Fibroblast of mammary gland (primary cell): ENCODE measurements at places on chromosomes 12 and 14.
A peak's percentile ranks its signal among the peaks of the same experiment; 100 is the strongest.

DNA sequence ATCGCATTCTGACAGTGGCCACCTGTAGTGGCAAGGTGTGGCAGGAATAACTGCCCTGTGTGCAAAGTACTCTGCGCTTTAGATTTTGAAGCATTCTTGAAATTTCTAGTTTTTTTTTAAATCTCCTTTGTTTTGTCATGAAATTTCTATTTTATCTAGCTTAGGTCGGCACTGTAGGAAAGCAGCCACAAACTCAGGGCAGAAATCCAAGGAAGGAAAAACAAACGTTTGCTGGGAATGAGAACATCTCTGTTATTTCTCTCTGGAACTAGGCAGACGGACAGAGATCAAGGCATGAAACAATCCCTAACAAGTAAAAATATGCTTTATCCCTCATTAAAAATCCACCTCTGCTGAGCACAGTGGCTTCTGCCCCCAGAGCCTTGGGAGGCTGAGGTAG lies 1.3 kb upstream of the NR2C1 start:
- DNase-seq, result no peak

DNA sequence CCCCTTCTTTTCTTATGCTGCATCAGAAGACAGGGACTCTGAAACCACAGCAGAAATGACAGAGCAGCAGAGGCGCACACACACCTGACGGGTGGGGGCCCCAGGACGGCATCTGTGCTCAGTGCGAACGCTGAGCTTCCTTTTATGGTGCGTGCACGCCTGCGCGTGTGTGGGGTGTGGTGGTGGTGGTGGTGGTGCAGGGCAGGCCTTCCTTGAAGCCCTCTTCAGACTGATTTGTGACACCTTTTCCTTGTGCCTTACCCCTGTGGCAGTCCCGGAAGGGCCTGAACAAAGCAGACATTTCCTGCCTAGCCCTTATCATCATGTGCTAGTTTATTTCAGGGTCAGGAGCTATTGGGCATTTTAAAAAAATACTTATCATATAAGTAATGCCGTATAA lies 75.7 kb downstream of the TSPAN9 start:
- no peak for DNase-seq

GRCh38 chr14:64584190-64584589 lies 34.4 kb downstream of the PPP1R36 start:
- DNase-seq, result no peak

DNA sequence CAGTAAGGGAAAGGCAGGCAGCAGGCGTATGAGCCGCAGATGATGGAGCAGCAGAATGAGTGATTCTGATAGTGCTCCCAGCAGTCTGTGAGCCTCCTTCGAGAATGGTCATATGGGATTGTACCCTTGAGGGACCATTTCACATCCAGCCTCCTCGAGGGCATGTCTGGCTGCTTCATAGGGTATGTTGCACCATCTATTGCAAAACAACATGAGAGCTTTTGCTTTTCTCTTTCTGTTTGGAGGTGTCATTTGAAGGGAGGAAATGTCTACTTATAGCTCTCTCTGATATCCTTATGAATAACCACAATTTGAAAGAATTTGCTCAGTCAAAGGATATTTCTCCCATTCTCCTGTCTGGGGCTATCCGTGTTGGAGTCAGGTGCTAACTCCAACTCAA lies 172.8 kb downstream of the TMEM132C start:
- no peak for DNase-seq

DNA sequence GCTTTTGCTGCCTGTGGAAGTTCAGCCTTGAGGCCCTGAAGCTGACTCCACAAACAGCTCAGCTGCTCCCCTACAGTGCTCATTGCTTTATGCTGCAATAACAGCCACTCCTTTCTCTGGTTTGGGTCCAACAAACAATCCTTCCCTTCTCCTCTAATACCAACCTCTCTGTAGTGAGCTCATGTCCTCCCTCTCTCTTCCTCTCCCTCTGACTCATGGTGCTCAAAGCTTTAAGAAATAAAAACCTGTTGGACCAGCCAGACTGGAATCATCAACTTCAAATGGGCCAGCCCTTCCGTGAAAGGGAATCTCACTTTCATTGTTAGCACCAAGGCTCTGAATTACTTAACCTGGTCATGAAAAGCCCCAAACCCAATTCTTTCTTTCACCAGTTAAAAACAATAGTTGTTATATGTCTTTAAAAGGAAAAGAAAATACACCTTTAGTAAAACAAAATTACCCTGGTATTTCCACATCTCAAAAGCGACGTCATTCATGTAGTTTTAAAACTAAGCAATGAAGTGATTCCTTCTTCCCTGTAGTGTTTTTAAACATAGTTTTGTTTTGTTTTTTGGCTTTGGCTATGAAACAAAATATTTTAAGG lies 126.4 kb downstream of the DUSP6 start:
- peak; percentile 97 for DNase-seq

DNA sequence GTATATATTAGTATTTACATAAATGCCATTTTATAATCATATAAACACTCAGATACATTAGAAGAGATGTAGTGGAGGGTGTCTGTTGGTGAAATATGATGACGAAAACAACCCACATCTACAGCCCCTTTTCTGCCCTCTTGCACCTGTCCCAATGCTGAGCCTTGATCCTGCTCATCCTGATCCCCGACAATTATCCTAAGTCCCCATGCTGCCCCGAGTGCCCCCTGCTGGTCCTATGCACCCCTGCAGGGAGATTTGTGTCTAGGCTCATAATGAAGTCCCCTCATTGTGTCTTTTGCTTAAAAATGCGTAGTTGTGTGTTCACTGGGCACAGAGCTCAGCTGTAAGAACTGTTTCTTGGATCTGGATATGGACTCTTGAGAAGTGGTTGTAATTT lies 554.5 kb downstream of the TMEM121 start:
- DNase-seq, result no peak

DNA sequence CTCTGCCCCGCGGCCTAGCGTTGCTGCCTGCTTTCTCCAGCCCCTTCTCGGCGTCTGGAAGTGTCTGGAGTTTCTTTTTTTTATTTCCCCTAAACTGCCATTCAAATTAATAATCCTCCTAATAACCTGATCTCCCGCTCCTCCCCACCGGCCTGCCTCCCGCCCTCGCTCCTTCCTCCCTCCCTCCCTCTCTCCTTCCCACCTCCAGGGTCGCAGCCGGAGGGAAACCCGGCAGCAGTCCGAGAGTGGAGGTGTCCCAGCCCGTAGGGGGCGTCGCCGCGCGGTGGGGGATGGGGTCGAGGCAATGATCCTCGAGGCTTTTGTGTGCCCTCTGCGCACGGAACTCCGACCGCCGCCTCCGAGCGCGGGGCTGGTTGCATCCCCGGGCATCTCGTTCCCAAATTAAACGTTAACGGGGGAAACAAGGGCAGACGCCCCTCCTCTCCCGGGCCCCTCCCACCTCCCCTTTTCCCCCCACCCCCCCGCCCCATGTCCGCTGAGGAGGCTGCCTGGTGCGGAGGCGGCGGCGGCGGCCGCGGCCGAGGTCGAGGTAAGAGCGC lies 1.0 kb upstream of the SOCS2 start:
- peak; percentile 65 for DNase-seq
